ENCODE measurements at places on chromosomes 7 and 10.

GRCh38 chr7:45686441-45687184 lies 112.4 kb downstream of the ADCY1 start:
- no peaks in the 10 kb centered on the region for H3K27me3 ChIP-seq
- no peak for DNase-seq
- H3K36me3 ChIP-seq, result no peaks in the 10 kb centered on the region
- H3K4me3 ChIP-seq, result no peak overlapping the region

DNA sequence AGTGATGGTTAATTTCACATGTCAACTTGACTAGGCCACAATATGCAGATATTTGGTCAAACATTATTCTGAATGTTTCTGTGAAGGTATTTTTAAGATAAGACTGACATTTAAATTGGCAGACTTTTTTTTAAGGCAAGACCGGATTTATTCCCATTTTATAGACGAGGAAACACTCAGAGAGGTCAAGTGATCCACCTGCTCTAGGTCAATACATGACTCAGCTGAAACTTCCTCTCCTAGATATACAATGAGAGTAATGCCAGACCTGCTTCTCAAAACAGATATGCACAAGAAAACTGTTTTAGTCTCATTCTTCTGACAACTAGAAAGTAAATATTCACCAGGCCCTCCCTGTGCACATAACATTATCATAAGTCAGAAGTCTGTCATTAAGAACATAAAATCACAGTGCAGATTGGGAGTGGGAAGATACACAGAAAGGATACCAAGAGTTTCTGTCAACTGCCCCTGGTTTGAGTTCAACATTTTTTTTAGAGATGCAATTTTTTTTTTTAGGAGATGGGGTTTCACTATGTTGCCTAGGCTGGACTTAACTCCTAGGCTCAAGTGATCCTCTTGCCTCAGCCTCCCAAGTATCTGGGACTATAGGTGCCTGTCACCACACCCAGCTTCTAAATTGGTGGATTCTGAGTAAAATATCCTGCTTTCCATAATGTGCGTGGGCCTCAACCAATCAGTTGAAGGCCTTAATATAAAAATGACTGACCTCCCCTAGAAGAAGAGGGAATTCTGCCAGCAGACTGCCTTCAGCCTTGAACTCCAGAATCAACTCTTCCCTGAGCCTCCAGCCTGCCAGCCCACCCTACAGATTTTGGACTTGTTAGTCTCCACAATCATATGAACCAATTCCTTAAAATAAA lies 121.4 kb downstream of the ZFAND4 start:
- no peaks in the 10 kb centered on the region for H3K27me3 ChIP-seq
- H3K4me3 ChIP-seq, result no peak overlapping the region
- no peaks in the 10 kb centered on the region for H3K36me3 ChIP-seq
- DNase-seq, result no peak
- no peak overlapping the region for H3K27ac ChIP-seq
- 0 out of 2 replicates have a peak, but pooled peaks cover 3% of the 10 kb centered on the region for H3K4me1 ChIP-seq

- H3K4me3 ChIP-seq, result no peak overlapping the region
- DNase-seq, result no peak
- no peak overlapping the region for H3K27ac ChIP-seq
- H3K4me1 ChIP-seq, result no peaks in the 10 kb centered on the region
These were observed 22.8 kb downstream of the RGR start for GRCh38 chr10:84267503-84268126.

- no peaks in the 10 kb centered on the region for H3K36me3 ChIP-seq
- DNase-seq, result no peak
- H3K27me3 ChIP-seq, result no peaks in the 10 kb centered on the region
These were observed 14.2 kb downstream of the CCSER2 start for GRCh38 chr10:84342584-84342983.

GRCh38 chr10:88379575-88379974 lies 203.5 kb downstream of the RNLS start:
- no peaks in the 10 kb centered on the region for H3K27me3 ChIP-seq
- H3K36me3 ChIP-seq, result no peaks in the 10 kb centered on the region
- no peak overlapping the region for H3K27ac ChIP-seq
- H3K4me1 ChIP-seq, result peaks cover 18% of the 10 kb centered on the region
- H3K4me3 ChIP-seq, result no peak overlapping the region
- no peak for DNase-seq

DNA sequence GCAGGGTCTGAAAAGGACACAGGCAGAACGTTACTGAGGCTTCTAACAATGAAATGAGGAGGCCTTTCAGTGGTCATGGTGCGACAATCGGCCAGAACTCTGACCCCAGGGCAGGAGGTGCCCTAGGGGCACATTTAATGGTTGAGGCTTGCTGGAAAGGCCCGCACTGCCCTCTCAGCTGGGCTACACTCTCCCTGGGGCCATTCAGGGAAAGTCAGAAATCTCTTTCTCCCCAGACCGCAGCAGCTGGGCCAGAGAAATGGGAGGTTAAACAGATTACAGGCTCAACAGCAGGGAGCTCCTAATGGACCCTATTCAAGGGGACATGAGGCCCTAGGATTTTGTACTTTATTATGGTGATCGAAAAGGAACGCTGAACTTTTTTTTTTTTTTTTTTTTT lies 85.6 kb upstream of the FGFR2 start:
- H3K4me1 ChIP-seq, result no peaks in the 10 kb centered on the region
- no peaks in the 10 kb centered on the region for H3K36me3 ChIP-seq
- H3K27me3 ChIP-seq, result no peaks in the 10 kb centered on the region
- H3K4me3 ChIP-seq, result no peak overlapping the region
- DNase-seq, result no peak

- H3K4me3 ChIP-seq, result no peak overlapping the region
- H3K27ac ChIP-seq, result no peak overlapping the region
- H3K36me3 ChIP-seq, result no peaks in the 10 kb centered on the region
- H3K4me1 ChIP-seq, result no peaks in the 10 kb centered on the region
These were observed 51.2 kb downstream of the RNF32 start for GRCh38 chr7:156691764-156692163.

- no peaks in the 10 kb centered on the region for H3K36me3 ChIP-seq
- DNase-seq, result no peak
- no peaks in the 10 kb centered on the region for H3K27me3 ChIP-seq
- H3K4me3 ChIP-seq, result peak overlapping the region; percentile 98
- peak overlapping the region; percentile 88 for H3K27ac ChIP-seq
These were observed 669 bp upstream of the AP5Z1 start for GRCh38 chr7:4774658-4775249.

- no peaks in the 10 kb centered on the region for H3K27me3 ChIP-seq
- peaks cover 70% of the 10 kb centered on the region for H3K4me1 ChIP-seq
- H3K36me3 ChIP-seq, result no peaks in the 10 kb centered on the region
- no peak for DNase-seq
- H3K27ac ChIP-seq, result peak overlapping the region; percentile 98
These were observed 7.1 kb downstream of the ANXA11 start for GRCh38 chr10:80197972-80198916.

- H3K36me3 ChIP-seq, result no peaks in the 10 kb centered on the region
- H3K4me3 ChIP-seq, result no peak overlapping the region
- DNase-seq, result no peak
- H3K4me1 ChIP-seq, result no peaks in the 10 kb centered on the region
- no peaks in the 10 kb centered on the region for H3K27me3 ChIP-seq
These were observed 44.3 kb upstream of the PRKCQ start for GRCh38 chr10:6624392-6624791.
